ENCODE measurements at places on chromosomes 5 and 9. TPM values are rescaled to one million over a fixed set of nuclear protein-coding genes. Genes with fewer than 3 reads are reported as not detected.

- peak; percentile 52 for DNase-seq
Observed at GRCh38 chr9:114382699-114383520, 4.9 kb downstream of the AKNA start.

Gene ABLIM3
- 5.3 TPM for total RNA-seq

GRCh38 chr5:11904265-11904906, at the start of gene CTNND2:
Gene CTNND2, minus strand, starts transcription at chr5:11904446. Its CDS starts 593 bp downstream, at chr5:11903853.
- peak; percentile 87 for DNase-seq

DNA sequence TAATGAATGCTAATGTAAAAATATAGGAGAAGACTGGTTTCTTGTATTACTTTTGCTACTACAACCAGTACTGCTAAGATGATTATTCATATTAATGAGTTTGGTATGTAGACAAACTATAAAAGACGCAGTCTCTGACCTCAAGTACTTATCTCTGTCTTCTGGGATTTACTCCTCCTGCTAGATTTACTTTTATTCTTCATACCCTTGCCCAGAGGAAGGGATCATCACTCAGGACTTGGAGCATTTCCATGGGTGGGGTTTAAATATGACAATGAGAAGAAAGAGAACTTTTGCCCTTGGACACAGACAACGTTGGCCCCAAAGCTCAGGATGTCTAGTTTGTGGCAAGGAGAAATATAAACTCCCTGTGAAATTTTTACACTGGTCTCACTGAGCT, 126.1 kb downstream of the BNC2 start:
- DNase-seq, result peak; percentile 34

GRCh38 chr5:143133721-143134120, 269.8 kb downstream of the NR3C1 start:
- no peak for DNase-seq

Measured in stomach (tissue), 19 donors.